M059J (cell line): ENCODE measurements at places on chromosomes 7 and 10.

GRCh38 chr7:22572292-22572691 lies 72.3 kb upstream of the STEAP1B start:
- DNase-seq: peak; percentile 95

DNA sequence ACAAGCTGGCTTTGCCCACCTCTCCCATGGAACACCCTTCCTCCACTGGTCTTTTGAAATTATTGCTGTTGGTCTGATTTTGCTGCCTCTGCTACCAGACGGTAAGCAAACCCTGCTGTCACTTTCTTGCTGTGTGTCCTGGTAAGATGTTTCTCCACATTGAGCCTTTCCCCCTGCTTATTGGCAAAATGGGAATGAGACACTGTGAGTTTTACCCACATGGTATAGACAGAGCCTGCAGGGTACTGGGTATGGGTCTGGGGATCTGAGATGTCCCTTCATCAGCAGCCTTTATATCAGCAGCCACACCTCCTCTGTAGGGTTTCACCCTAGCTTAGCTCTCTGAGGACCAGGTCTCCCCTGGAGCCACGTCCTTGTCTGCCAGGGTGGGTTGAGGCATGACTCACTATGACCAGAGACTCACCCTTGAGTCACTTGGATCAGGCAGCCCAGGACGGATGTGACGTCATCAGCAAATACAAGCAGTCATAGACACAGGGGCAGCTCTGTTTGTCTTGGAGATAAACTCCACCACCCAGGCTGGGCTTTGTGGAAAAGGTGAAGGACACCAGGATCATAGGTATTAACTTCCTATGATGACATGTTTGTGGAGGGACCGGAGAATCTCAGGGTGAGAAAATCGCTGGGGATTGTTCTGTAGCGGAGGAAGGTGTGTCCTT lies 17.9 kb upstream of the BAIAP2L1 start:
- peak; percentile 98 for DNase-seq

GRCh38 chr10:11742009-11742778 lies at the start of gene ECHDC3:
Gene ECHDC3 (plus strand): TSS chr10:11742382. CDS start chr10:11742577, 195 bp downstream.
- DNase-seq: no peak

DNA sequence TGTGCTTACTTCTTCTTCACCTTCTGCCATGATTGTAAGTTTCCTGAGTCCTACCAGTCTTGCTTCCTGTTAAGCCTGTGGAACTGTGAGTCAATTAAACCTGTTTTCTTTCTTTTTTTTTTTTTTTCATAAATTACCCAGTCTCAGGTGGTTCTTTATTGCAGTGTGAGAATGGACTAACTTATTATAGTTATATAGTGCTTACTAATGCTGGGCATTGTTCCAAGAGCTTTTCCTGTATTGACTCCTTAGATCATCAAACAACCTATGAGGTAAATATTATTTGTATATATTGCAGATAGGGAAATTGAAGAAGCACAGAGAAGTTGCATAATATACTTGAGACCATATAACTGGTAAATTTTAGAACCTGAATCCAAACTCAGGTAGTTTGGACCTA lies 98.1 kb downstream of the MBL2 start:
- no peak for DNase-seq

- DNase-seq: no peak
Measured at GRCh38 chr10:15236340-15236739, 67.8 kb upstream of the NMT2 start.

GRCh38 chr7:122847871-122848473 lies 38.3 kb downstream of the CADPS2 start:
- DNase-seq: no peak

GRCh38 chr10:59470570-59470969 lies 108.2 kb upstream of the FAM13C start:
- DNase-seq: no peak

DNA sequence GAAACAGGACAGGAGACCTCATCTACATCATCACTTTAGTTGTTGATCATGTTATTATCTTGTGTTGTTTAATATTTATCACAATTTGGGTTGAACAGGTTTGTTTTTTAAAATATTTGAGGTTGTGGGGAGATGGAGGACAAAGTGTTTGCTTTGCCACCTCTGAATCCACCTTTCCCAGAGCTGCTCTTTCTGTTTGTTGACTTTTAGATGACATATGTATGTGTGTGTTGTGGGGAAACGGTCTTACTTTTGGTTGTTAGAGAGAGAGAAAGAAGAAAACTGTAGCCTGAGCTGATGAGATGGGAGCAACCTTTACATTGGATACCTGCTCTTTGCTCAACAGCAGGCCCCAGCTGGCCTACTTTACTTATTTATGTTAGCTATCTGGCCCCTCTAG lies 19.0 kb upstream of the SLC16A12 start:
- DNase-seq: no peak

- peak; percentile 5 for DNase-seq
Measured at GRCh38 chr10:16809074-16809718, 8.0 kb downstream of the RSU1 start.

- peak; percentile 7 for DNase-seq
Measured at GRCh38 chr7:33250421-33250871, 121.1 kb downstream of the BBS9 start.

DNA sequence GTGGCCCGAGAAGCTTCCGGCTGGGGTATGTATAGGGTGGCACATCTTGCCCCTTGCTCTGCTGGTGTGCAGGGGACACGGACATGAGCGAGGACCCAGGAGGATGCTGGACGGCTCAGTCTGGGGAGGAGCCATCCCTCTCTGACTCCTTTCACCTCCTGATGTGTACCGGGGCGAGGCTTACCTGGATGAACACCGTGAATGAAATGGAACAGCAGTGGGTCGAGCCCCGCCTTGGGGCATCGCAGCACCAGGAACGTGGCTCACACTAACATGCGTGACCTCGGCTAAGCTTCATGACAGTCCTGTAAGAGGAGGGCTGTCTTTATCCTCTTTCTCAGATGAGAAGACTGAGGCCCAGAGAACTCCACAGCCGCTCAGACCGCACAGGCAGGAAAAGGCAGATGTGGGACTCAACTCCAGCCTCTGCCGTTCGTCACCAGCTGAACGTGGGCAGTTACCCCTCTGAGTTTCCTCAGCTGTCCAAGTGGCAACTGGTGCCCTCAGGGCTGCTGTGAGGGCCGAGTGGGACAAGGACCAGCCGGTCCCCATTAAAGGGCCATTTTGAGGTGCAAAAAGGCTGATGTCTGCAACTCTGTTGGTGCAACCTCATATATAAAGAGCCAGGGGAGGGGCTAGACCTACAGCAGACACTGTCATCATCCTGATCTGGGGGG lies 54.5 kb downstream of the INSIG1 start:
- no peak for DNase-seq

DNA sequence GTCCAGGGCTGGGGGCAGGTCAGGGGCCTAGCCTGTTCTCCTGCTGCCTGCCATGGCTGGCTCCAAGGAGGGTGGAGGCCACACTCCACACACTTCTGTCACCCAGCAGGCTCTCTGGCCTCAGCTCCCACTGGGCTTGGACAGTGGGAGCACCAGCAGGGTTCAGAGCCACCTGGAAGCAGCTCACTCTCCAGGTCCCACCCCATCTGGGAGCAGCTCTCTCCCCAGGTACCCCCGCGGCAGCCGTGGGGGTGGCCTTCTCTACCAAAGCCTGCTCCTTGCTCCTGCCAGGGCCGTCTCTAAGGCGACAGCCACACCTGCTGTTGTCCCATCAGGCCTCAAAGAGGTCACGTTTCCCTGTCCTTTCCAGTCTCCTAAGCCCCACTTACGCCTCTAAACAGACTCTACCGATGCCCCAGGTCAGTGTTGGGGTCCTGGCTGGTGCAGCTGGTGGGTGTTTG lies 142.5 kb upstream of the RET start:
- no peak for DNase-seq

- DNase-seq: no peak
Measured at GRCh38 chr7:92661651-92662050, 71.5 kb upstream of the FAM133B start.

GRCh38 chr10:6418613-6419216 lies 161.4 kb downstream of the PRKCQ start:
- no peak for DNase-seq

GRCh38 chr7:106178593-106179134 lies 66.6 kb upstream of the SYPL1 start:
- peak; percentile 82 for DNase-seq

GRCh38 chr7:55493408-55493807 lies 78.9 kb downstream of the VOPP1 start:
- no peak for DNase-seq
